ENCODE measurements at places on chromosomes 2 and 18. TPM values are rescaled to one million over a fixed set of nuclear protein-coding genes. Genes with fewer than 3 reads are reported as not detected.

Gene ASTL
- 0.27 TPM for total RNA-seq

GRCh38 chr2:7887441-7887840, 794.4 kb upstream of the ID2 start:
- no peak for DNase-seq

- DNase-seq, result no peak
Observed at GRCh38 chr2:42550870-42551269, 17.6 kb upstream of the MTA3 start.

Gene LGALSL
- 31.5 TPM for total RNA-seq

Gene MEP1B
- not detected for total RNA-seq

Gene SGPP2
- total RNA-seq, result 31.0 TPM

- no peak for DNase-seq
Observed at GRCh38 chr2:158837645-158838044, 42.5 kb downstream of the DAPL1 start.

DNA sequence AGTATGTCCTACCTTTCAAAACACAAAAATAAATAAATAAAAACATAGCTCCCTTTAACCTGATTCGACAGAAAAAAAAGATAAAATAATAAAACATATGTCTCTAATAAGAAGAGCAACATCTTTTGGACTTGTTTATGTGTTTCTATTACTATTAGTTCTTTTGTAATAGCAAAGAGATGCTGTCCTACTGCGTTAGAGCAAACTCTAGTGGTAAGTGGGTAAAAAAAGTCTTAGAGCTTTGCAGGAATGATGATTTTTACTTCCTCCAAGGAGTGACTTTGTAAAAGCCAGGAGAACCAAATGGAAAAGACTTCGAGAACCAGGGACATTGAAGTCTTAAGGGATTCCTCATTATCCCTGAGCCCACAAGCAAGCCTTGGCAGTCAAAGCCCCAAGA, 450.1 kb downstream of the METTL4 start:
- no peak for DNase-seq

Gene GAL3ST2
- total RNA-seq, result not detected

Gene MARCHF7
- 64.6 TPM for total RNA-seq

Gene FAM237A
- total RNA-seq, result not detected

Gene PLB1
- 9.1 TPM for total RNA-seq
